ENCODE measurements at places on chromosomes 6 and 20. TPM values are rescaled to one million over a fixed set of nuclear protein-coding genes. Genes with fewer than 3 reads are reported as not detected.

DNA sequence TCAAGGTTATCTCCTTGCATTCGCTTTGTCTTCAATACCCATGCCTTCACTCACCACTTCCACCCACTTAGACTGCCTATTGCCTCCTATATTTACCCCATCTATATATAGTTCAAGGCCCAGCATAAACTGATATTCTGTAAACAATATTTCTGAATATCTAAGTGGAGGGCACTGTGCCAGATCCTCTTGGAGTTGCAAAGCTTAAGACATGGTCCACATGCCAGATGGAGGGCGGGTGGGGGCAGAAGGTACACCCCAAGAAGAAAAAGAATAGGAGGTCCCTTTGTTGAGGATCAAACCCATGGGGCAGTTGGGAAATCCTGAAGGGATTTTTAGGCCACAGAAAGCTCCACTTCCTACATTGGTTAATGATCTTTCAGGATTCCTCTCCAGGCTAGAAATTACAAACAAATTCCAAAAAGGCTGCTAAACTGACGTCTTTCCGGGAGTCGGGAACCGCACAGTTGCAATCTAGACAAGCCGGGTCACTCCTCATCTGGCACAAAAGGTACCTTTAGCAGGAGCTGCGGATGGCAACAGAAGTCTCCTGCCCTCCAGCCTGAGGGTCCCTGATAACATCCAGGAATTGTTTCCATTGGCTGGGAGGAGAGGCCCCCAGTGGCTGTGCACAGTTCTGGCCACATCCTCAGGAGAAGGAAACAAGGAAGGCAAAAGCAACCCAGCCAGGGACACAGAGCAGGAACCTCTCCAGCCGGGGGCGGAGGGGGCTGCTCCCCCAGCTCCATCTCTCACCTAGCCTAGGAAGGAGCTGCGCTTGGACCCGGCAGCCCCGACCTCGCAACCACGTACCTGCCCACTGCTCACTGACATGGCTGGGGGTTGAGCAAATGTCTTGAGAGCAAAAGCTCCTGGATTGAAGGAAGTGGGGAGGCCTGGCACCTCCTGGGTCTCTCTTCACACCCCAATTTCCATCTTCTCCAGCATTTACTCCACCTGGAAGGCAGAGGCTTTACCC, 5.9 kb upstream of the LPIN3 start:
- DNase-seq, result peak; percentile 52

GRCh38 chr6:84804720-84805119, 40.3 kb upstream of the TBX18 start:
- DNase-seq, result no peak

GRCh38 chr6:143732536-143732935, 54.8 kb downstream of the PHACTR2 start:
- no peak for DNase-seq

DNA sequence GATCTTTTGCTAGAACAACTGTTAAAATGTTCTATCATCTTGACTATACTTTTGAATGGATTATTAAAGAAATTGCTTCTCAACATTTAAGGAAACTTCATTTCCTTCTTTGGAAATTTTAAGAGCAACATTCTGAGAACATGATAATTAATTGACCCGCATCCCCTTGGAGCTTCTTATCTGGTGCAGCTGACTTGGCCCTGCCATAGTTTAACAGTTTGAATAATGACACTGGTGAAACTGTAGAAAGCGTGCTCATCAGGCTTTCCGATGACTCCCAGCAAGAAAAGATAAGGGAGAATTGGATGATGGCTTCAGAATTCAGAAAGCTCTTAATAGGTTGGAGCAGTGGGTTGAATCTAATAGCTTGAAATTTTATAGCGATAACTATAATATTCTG, 38.1 kb downstream of the SNX9 start:
- DNase-seq, result no peak

DNA sequence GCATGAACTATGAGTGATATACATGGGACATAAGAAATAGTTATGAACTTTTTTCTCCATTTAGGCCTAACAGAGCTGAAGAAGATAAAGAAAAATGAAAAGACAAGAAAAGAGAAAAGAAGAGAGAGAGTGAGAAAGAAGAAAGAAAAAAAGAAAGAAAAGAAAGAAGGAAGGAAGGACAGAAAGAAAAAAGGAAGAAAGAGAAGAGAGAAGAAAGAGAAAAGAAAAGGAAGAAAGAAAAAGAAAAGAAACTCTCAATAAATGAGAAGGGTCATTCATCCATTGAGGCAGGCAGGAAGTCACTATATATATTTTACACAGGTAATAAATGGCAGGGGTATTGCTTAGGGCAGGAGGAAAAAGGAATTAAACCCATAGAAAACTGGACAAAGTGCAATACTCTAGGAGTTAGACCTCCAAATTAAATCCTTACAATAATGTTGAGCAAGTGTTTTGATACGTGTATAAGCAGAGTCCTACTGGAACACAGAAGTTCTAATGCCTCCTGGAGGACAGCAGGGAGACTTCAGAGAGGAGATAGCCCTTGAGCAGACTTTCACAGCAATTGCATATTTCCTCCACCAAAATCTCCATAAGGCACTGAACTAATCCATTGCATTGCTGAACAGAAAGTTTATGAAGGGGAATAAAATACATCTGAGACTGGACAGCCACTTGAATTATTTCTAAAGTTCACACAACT, 86.4 kb upstream of the TENT5A start:
- no peak for DNase-seq

DNA sequence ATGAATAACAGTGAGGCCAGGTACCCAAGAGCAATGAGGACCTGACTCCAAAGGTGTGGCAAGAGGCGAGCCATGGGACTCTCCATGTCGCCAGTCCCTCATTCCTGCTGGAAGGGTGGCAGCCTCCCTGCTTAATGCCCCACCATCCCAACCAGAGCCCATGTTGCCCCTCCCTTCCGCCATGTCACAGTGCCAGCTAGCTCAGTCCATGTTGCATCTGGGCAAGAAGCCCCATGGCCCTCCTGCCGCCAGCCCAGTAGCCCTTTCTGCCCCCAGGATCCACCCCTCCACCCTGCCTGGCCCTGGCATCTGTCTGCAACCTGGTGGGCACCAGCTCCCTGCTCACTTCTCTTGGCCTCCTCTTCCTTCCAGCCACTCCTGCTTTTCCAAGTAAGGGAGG, 6.0 kb upstream of the CPNE5 start:
- DNase-seq, result no peak

PLN gene
- not detected for total RNA-seq

SIGLEC1 gene
- total RNA-seq, result not detected

HLA-DPA1 gene
- total RNA-seq, result 0.34 TPM

PROCR gene
- total RNA-seq, result 124 TPM

TNF gene
- total RNA-seq, result 0.17 TPM

DNA sequence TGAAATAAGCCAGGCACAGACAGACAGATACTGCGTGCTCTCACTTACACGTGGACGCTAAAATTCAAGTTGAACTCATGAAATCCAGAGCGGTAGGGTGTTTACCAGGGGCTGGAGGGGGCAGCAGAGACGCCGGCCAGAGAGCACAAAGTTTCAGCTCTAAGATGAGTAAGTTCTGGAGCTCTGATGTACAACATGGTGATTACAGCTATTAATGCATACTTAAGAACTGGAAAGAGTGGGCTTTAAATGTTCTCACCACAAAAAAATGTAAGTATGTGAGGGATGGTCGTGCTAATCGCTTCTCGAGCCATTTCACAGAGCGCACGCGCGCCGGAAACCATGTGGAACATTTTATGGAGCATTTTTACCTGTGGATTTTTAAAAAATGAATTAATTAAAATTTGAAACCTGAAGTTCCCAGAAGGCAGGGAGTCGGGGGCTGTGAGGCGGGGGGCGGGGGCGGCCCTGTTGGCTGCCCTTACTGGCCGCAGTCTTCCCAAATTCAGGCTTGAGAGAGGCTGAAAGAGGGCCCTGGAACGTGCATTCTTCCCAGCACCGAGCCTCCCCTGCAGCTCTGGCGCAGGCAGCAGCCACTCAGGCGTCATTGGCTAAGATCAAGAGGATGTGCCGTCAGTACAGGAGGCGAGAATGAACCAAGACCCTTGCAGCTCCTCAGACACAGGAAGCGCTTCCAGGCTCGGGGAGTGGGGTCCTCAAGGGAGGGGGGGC, 8.5 kb upstream of the SLCO4A1 start:
- no peak for DNase-seq

TMEM239 gene
- not detected for total RNA-seq

HINT3 gene
- total RNA-seq, result 13.0 TPM

DNA sequence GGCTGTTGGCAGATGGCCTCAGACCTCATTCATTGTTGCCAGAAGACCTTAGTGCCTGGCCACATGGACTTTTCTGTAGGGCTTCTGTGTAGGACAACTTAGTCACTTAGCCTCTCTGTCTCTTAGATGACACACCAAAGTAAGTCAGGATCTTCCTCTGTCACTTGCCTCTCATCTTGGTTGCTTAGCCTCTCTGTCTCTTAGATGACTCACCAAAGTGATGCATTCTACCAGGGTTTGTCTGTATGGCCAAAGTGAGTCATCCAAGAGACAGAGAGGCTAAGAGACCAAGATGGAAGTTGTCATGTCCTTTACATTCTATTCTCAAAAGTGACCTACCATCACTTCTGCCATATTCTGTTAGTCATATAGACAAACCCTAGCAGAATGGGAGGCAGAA, 255.9 kb upstream of the DEFB112 start:
- DNase-seq, result no peak

TRIM15 gene
- not detected for total RNA-seq

RAB32 gene
- 67.7 TPM for total RNA-seq

- DNase-seq, result no peak
Observed at GRCh38 chr6:72712910-72713309, 91.0 kb downstream of the KCNQ5 start.

DNA sequence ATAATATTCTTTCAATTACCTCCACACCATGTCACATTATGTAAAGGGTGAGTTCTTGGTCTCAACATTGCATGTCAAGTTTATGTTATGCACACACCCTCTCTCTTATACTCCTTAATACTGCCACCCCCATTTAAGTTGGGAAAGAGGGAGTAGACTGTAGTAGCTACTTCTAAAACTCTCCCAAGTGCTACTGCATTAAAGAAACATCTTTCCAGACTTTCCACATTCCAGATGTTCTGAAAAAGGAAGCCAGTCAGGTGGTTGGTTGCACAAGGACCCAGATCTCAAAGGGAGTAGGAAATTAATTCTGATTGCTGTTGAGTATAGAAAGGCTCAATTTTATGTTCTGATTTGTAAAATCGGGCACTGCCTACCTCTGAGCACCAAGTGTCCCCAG, 419.5 kb downstream of the CD83 start:
- DNase-seq, result no peak

DNA sequence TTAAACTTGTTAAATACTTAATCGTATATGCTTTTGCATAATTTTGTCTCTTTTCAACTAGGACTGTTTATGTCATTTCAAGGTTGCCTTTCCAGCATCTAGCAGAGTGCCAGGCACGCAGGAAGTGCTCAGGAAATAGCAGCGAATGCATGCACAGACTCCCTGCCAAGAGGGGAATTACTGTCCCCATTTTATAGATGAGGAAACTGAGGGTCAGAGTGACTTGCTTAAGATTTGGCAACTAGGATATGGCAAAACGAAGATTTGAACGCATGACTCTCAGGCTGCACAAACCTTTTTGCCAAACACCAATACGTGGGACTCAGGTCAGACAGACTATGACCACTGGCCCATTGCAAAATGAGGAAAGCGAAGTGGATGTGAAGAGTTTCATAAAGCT, 22.5 kb downstream of the EYA2 start:
- DNase-seq, result no peak

- DNase-seq, result no peak
Observed at GRCh38 chr20:4880051-4880450, 121.3 kb downstream of the SLC23A2 start.

GRCh38 chr6:170497841-170498301, 55.2 kb downstream of the PSMB1 start:
- no peak for DNase-seq

DNA sequence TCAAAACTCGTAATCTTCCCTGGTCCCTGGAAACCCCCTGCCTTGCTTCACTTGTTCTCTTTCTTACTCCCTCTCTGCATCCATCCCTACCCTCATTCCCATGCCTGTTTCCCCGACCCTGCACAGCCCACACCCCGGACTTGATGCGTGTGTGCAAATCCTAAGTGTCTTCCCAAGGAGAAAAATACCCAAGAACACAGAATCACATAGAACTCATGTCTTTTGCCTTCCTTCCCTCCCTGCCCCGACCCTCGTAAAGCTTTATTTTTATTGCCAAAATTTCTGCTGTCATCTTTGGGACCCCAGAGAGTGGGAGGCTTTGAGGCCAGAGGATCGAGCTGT, 169.6 kb upstream of the PMEPA1 start:
- DNase-seq, result no peak

GRCh38 chr6:150142097-150142669, 661 bp upstream of the PPP1R14C start:
- DNase-seq, result no peak

GJA10 gene
- not detected for total RNA-seq

DNA sequence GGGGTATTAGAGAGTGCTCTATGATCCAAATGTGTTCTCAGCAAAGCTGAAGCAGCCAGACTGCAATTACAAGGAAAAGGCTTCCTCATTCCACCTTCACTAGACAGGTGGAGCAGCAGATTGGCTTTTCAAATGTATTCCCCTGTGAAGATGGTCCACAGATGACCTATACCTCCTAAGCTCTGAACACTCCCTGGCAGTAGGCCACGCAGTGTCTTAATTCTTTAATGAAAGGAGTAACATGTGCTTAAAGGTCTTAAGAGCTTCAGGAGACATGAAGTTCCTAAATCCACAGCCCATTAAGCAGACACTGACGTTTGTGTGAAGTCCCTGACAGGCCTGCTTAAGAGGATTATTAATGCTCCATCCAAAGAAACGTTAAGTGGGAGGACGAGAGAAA, 138.9 kb upstream of the NUP153 start:
- no peak for DNase-seq

ETV7 gene
- total RNA-seq, result 0.09 TPM

GRCh38 chr6:118542184-118542952, 5.7 kb upstream of the PLN start:
- DNase-seq, result peak; percentile 38

All from dermis blood vessel endothelial cell (primary cell).